ENCODE measurements at places on chromosomes 2 and 18. TPM values are rescaled to one million over a fixed set of nuclear protein-coding genes. Genes with fewer than 3 reads are reported as not detected.

- no peak for DNase-seq
These were observed 548 bp upstream of the FBLN7 start for GRCh38 chr2:112137516-112138158.

DNA sequence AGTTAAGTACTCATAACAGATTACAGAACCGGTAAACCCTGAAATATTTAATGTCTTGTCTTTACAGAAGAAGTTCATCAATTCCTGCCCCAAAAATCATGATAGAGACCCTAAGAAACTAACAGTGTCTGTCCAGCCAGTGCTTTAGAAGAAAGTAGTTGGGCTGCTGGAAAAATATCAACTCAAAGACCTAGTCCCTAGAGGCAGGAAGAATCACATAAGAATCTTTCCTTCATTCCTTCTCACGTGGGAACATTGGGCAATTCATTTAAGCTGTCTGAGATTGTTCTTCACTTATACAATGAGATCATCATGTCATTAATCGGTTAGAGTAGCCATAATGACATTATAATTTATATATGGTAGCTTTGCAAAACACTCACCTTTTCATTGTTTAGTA is 156.4 kb downstream of the CCBE1 start:
- DNase-seq, result no peak

DNA sequence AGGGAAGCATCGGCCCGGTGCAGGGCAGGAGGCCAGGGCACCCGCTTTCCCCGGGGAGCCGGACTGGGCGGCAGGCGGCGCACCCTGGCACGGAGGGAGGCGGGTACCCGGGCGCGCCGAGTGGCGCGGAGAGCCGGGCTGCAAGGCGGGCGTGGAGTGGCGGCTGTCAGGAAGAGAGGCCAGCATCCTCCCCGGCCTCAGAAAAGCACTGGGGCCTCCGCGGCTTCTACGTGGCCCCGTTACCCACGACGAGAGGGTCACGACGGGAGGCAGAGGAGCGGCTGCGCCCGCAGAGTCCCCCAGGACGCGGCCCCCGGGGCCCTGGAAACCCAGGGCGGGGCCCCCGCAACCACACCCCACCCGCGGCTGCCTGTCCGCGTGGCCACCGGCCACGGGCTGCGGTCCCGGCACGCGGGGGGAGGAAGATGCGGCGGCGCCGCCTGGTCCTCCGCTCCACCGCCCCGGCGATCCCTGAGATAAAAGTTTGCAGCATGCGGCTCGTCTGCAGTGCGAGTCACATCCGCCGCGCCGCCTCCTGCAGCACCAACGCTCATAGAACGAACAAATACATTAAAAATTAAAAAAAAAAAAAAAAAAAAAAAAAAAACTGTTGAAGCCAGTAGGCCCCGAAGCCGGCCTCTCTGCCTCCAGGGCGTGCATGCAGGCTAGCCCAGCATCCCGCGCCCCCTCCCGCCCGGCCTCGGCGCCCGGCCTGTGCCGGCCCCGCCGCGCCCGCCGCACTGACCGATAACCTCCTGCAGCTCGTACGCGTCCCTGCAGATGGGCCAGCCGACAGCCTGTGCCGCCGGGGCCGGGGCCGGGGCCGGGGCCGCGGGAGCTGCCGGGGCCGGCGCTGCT is 683 bp downstream of the STK39 start:
- DNase-seq, result peak; percentile 90

- DNase-seq, result no peak
These were observed 3.8 kb downstream of the COA5 start for GRCh38 chr2:98604547-98604946.

DNA sequence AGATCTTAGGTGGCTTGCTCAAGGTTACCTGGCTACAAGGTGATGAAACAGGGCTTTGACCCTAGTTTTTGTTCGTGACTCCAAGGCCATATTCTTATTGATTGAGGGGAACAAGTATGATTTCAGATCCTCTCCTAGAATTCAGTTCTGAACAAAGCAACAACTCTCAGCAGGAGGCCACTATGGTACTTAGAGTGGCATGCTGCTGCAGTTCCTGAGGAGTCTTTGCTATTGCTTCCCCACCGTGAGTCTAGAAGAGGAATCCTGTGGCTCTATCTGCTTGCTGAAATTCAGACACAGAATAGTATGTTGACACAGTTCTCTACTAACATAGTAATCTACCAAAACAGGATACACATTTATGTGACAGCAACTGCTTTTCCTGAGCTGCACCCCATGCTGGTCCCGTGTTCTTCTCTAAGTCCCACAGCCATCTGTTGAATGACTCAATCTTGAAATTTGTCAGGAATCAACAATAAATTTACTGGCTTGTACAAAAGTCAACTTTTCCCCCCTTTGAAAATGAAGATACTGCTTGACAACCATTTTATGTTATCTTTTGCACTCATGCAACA is 4.1 kb downstream of the TGFBRAP1 start:
- DNase-seq, result no peak

DNA sequence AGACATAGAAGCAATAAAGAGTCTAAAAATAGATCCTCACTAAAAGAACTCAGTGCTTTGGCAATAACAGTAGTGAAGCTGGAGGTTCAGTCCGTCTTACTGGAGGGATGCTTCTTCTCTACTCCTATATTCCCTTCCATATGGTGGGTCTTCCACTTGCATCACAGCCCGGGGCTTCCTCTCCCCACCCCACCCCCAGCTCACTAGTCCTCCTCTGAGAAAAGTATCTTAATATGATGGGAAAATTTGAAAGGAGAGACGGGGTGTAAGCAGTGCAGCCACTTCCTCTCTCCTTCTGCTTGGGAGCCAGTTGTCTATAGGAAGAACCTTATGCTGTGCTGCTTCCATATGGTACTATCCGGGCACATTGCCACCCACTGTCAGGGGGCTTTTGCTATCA is 57.2 kb upstream of the SPOPL start:
- no peak for DNase-seq

GRCh38 chr2:111116843-111117597 is 3.7 kb upstream of the BCL2L11 start:
- DNase-seq, result peak; percentile 71

- DNase-seq, result no peak
These were observed 651 bp upstream of the DPYSL5 start for GRCh38 chr2:26847307-26847654.

GRCh38 chr2:51084750-51085149 is 52.8 kb upstream of the NRXN1 start:
- no peak for DNase-seq

DNA sequence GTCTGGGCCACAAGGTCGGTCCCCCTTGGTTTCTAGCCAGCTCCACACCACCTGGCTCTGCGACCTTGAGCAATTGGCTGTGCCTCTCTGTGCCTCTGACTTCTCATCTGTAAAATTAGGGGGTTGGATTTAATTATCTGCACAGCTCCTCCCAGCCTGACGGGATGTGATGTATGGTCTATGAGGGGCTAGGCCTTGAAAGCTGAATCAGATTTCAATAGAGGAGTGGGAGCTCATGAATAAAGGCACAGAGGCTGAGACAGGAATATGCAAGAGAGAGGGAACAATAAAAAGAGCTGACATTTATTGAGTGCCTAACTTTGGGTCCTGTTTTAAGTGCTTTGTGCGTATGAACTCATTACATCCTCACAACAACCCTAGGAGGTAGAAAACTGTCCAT is 104.7 kb downstream of the ALK start:
- DNase-seq, result no peak

DNA sequence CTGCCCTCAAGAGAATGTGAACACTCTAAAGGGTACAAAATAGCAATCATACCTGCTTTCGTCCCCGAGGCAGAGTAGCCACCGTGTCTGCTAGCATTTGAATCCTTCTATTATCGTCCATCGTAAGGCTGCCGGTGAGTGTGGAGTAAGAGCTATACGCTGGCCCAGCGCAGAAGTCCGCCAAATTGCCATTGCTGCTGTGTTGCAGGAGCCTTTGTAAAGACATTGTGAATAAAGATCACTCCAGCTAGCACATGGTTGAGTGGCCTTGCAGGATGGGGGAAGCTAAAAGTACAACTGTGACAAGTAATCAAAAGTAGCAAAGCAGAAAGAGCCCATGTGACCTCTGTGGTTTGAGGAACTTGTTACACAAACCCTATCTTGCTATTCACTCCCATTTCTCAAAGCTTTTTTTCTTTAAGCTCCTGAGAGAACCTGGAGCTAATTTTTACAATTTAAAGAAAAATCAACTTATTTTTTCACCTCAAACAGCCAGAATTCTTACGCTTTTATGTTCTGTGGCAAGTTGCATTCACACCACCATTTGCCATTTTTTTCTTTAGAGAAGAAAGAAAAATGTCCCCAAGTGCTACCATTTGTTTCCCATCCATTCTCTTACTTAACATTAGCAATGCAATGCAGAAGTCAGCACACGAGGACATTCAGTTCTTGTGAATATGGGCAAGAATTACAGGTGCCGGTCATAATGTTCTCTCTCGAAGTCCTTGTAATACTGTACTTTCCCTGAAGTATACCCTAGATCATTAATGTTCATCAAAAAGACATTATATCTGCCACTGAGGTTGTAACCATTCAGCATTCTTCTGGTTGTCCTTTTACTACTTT is at the start of gene CYTIP:
Gene CYTIP, minus strand, starts transcription at position 295 of the 846 bp plus-strand sequence. Its CDS starts 69 bp downstream, at position 226.
- peak; percentile 78 for DNase-seq

GRCh38 chr18:58605027-58606020 is 23.6 kb downstream of the ALPK2 start:
- DNase-seq, result peak; percentile 34

DNA sequence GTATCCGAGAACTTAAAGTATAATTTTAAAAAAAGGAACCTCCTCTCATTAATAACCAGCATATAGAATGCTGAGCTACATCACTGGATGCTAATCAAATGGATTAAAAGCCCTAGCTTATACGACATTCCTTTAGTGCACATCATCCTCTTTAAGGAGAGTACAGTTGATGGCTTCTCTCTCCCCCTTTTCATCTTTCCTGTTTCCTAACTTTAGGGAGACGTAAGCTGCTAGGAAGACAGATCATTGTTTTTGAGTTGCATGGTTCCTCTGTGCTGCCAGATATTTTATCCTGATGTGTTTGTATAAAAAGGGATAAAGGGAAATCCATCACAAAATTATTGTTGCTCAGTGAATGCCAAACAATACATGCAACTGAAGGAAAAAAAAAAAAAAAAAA is 94.2 kb downstream of the SLC8A1 start:
- DNase-seq, result no peak

DNA sequence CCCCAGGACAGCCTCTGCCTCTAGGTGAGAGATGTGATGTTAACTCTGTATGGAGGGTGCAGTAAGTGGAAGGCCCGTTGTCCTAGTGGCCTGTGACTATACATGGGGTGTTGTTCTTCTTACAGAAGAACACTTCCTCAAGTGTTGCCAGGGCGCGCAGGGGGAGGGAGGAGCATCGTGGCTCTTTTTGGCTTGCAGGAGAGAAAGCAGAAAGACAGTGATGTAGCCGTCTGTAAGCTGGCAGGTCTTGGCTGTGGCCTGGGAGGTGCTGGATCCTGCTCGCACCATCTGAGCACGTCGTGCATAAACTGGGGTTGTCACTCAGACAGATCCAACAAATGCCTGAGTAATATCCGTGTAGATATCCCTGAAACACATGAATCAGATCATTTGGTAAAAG is 44.3 kb downstream of the ZNF236 start:
- DNase-seq, result no peak

GRCh38 chr2:177478029-177478428 is 85.5 kb downstream of the AGPS start:
- DNase-seq, result no peak

- DNase-seq, result no peak
These were observed 62.1 kb downstream of the SETBP1 start for GRCh38 chr18:44742718-44743311.

GRCh38 chr2:233361297-233361696 is 7.0 kb downstream of the DGKD start:
- no peak for DNase-seq

GRCh38 chr2:160694221-160694620 is 200.6 kb upstream of the RBMS1 start:
- DNase-seq, result no peak

- DNase-seq, result no peak
These were observed 17.0 kb downstream of the WDPCP start for GRCh38 chr2:63571291-63571690.

DNA sequence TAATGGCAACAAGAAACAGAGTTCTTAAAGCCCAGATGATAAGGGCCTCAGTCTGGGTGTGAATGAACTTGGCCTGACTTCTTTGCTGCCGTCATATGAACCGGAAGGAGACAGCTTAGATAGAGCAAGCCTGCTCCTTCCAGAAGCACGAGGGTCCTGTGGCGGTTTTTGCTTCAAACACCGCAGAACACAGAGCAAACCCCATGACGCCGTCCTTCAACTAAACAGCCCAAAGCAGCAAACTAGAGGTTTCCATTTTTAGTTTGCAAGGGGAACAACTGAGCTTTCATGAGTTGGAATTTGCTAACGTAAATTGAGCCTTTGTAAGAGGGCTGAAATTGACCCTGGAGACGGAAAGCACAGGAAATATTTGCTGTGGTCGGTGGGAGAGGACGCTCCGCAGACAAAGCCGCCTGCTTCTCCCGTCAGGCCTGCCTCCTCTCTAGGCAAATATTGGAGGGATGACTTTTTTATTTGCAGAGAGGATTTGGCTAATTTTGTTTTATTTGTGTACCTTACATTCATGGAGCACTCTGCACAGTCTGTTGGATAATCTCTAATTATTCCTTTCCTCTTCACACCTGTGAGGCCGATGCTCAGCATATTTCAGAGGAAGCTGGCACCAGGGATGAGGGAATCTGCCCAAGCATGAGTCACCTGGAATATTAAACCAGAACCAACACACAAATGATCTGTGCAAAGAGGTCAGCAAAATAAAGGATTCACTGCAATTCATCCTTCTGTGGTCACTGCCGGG is 134.0 kb upstream of the NCK2 start:
- no peak for DNase-seq

DNA sequence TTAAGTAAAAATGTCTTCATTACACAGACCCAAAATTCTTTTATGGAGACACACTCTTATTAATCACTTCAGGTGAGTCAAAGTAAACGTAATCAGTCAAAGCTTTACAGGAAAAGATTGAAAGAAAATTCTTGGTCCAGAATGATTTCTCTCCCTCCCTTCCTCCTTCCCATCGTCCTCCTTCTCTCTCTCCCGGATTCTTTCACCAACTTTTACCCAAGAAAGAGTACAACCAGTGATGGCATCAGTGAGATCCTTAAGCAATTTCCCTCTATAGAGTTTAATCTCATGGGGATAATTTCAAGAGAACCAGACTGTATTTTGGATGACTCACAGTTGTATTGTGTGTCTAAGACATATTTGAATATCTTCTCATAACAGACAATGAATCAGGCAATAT is 258.1 kb downstream of the ALK start:
- no peak for DNase-seq

- DNase-seq, result no peak
These were observed 106.8 kb downstream of the SLC39A10 start for GRCh38 chr2:195763866-195764265.

GRCh38 chr2:149472413-149472812 is 115.2 kb downstream of the MMADHC start:
- DNase-seq, result no peak

Gene PLCD4
- 0.49 TPM for polyA plus RNA-seq

Gene EVX2
- polyA plus RNA-seq, result not detected

Gene SP140L
- 24.1 TPM for polyA plus RNA-seq

Gene PCARE
- not detected for polyA plus RNA-seq

Gene NCL
- 593 TPM for polyA plus RNA-seq

Gene HRH4
- 1.1 TPM for polyA plus RNA-seq

Gene RAD51AP2
- polyA plus RNA-seq, result not detected

Gene TEX44
- polyA plus RNA-seq, result not detected

Gene GNLY
- 22.3 TPM for polyA plus RNA-seq

Gene ACMSD
- not detected for polyA plus RNA-seq

Gene ABCG8
- polyA plus RNA-seq, result 0.10 TPM

Measured in CD4-positive, alpha-beta memory T cell (primary cell).